ENCODE measurements at places on chromosomes 2 and 18. TPM values are rescaled to one million over a fixed set of nuclear protein-coding genes. Genes with fewer than 3 reads are reported as not detected.

DNA sequence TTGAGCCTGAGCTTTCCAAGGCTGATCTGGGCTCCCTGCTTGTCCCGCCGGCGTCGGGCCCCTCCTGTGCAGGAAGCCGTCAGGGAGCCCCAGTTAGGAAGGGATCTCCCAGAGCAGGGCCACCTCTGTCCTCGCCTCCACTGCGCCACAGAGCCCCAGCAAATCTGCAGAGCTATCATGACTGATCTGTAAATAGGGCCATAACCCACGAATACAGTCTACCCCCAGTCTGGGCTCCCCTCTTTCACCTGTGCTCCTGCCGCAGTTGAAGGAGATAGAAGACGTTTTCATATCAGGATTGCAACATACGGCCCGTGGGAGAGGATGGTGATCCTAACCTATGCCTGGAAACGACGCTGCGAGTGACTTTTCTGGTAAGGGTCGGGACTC lies 138.7 kb downstream of the PTGR3 start:
- H3K36me3 ChIP-seq = peaks cover 18% of the 10 kb centered on the region
- peak overlapping the region; percentile 98 for H3K27ac ChIP-seq
- DNase-seq = no peak
- no peaks in the 10 kb centered on the region for H3K27me3 ChIP-seq
- H3K4me3 ChIP-seq = peak overlapping the region; percentile 90

- no peaks in the 10 kb centered on the region for H3K36me3 ChIP-seq
- no peaks in the 10 kb centered on the region for H3K4me1 ChIP-seq
- no peak overlapping the region for H3K4me3 ChIP-seq
- H3K27ac ChIP-seq = no peak overlapping the region
- DNase-seq = no peak
- H3K27me3 ChIP-seq = peaks cover 16% of the 10 kb centered on the region
These were observed 278.4 kb downstream of the AGPS start for GRCh38 chr2:177670791-177671535.

- H3K4me1 ChIP-seq = no peaks in the 10 kb centered on the region
- no peak for DNase-seq
- H3K27ac ChIP-seq = no peak overlapping the region
- no peak overlapping the region for H3K4me3 ChIP-seq
- H3K27me3 ChIP-seq = no peaks in the 10 kb centered on the region
- H3K36me3 ChIP-seq = no peaks in the 10 kb centered on the region
These were observed 549.0 kb upstream of the SLC8A1 start for GRCh38 chr2:41000906-41001305.

GRCh38 chr2:103295591-103295990 lies 533.8 kb downstream of the TMEM182 start:
- no peak overlapping the region for H3K27ac ChIP-seq
- no peaks in the 10 kb centered on the region for H3K4me1 ChIP-seq
- H3K27me3 ChIP-seq = peaks cover 12% of the 10 kb centered on the region
- no peak overlapping the region for H3K4me3 ChIP-seq

- no peak for DNase-seq
- H3K27me3 ChIP-seq = no peaks in the 10 kb centered on the region
- H3K4me1 ChIP-seq = peaks cover 14% of the 10 kb centered on the region
- no peak overlapping the region for H3K4me3 ChIP-seq
These were observed 66.8 kb upstream of the NCK2 start for GRCh38 chr2:105677901-105678300.

ANKRD62 gene
- polyA plus RNA-seq = not detected

AQP12A gene
- polyA plus RNA-seq = not detected
